ENCODE measurements at places on chromosomes 3 and 15.
A peak's percentile ranks its signal among the peaks of the same experiment; 100 is the strongest.

DNA sequence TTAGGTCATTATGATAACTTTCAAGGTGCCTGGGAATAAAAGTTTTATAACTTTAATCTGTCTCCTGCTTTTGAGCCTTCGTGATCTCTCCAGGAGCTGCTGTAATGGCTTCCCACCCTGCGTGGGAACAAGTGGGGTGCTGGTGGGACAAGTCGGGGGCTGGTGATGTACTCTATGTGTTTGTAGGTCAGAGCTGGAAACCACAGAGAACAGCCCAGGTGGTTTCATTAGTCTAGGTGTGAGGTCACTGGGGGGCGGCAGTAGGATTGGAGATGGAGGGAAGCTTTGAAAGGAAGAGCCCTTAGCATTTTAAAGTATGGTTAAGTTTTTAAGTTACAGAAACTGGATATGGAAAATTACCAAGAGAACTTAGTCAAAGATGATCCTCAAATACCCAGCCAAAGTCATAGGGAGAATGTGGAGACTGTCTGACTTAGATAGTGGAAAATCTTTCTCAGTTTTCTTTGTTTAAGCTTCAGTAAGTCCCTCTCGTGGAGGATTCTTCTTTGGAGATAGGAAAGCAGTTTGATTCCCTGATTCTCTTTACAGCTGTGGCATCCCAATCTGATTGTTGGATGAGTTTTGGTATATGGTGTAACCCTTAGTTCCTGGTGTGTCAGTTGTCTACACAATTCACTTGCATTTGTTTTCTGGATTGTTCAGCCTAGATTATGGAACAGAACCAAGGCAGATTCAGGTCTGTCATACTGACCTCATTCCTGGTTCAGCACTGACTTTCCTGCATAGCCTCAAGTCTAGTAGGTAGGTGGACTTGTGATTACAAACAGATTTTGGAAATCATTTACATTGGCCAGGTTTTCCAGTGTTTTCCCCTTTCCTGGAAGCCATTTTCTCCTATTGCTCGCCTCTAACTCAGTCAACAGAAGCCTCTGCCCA is 115.6 kb downstream of the FNDC3B start:
- no peaks in the 10 kb centered on the region for H3K36me3 ChIP-seq
- DNase-seq: no peak
- no peak overlapping the region for H3K27ac ChIP-seq
- no peak overlapping the region for H3K4me3 ChIP-seq
- H3K4me1 ChIP-seq: no peaks in the 10 kb centered on the region
- H3K27me3 ChIP-seq: no peaks in the 10 kb centered on the region

DNA sequence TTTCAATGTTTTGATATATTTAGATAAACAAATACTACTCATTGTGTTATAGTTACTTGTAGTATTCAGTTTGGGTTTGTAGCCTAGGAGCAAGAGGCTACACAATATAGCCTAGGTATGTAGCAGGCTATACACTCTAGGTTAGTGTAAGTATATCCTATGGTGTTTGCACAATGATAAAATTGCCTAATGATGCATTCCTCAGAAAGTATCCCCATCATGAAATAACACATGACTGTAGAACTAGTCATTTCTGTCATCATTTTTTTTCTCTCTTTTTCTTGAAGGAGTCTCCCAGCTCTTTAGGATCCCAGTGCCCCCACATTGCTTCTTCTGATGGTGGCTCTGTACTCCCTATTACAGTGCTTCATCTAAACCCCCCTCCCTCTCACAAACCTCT is 157.7 kb upstream of the CADPS start:
- H3K27ac ChIP-seq: no peak overlapping the region
- H3K36me3 ChIP-seq: no peaks in the 10 kb centered on the region
- no peak overlapping the region for H3K4me3 ChIP-seq
- DNase-seq: no peak
- H3K27me3 ChIP-seq: no peaks in the 10 kb centered on the region

DNA sequence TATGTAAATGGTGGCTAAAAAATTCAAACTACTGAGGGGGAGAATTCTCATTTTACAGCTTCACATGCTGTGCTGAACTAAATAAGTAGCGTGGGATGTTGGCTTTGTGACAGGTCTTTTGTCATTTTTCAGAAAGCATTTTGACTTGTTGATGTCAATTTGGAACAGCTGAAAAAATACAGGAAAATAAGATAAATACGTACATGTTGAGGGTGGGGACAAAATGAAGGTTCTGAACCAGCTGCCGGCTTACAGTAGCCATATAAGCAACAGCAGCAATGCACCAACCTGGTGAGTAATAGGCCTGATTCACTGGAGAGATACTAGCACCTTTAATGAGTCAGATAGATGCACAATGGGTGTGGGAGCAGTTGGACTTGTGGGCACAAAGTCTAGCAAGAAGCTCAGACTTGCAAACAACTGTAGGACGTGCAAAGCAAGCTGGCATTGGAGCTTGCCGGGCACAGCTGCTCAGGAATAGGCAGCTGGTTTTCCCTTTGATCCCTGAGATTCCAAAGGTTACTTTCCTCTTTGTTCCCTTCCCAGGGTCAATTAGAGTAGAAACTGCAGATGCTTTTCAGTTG is 12.9 kb downstream of the B3GNT5 start:
- no peak overlapping the region for H3K4me3 ChIP-seq
- H3K27me3 ChIP-seq: peaks cover 4% of the 10 kb centered on the region
- H3K27ac ChIP-seq: no peak overlapping the region
- no peaks in the 10 kb centered on the region for H3K36me3 ChIP-seq

DNA sequence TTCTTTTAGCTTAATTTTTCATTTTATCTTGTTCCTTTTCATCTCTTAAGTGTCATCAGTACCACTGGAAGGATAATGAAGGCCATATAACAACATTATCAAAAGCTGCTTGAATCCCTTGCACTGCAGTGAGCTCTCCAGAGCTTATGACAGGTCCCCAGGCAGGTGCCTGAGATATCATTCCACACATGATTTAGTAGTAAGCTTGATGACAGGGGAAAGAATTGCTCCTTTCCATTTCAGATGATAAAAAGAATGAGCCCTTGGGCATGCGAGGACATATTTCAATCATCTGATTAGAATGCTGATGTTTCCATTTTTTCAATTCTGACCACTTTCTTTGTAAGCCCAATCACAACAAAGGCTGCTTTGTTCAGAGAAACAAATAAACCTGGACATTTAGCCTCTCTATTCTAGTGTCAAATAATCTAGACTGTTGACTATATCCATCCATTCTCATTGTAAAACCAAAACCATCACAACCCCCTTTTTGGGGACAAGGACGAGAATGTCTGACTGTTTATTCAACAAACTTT is 567.8 kb downstream of the IGSF11 start:
- no peak overlapping the region for H3K27ac ChIP-seq
- H3K27me3 ChIP-seq: no peaks in the 10 kb centered on the region
- H3K36me3 ChIP-seq: no peaks in the 10 kb centered on the region

DNA sequence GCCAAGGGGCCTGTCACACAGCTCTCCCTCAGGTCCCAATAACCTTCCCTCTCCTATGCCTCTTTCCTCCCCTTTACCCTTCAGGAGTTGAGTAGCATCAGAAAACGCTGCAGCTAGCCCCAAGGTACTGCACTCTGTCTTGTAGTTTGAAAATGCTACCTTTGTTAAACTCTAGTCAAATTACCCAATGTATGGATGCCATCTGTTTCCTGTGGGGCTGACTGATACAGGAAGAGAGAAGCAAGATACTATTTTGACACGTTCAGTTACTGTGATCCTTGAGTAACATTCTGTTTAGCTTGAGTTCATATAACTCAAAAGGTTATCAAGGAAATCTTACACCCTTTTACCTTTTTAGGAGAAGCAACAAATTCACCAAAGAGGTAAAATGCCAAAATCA is 493.1 kb downstream of the FHIT start:
- H3K36me3 ChIP-seq: no peaks in the 10 kb centered on the region
- no peak for DNase-seq
- no peaks in the 10 kb centered on the region for H3K4me1 ChIP-seq

- no peaks in the 10 kb centered on the region for H3K4me1 ChIP-seq
- no peak for DNase-seq
- H3K27ac ChIP-seq: no peak overlapping the region
- no peaks in the 10 kb centered on the region for H3K36me3 ChIP-seq
- H3K27me3 ChIP-seq: no peaks in the 10 kb centered on the region
Observed at GRCh38 chr3:122168044-122168443, 15.4 kb upstream of the CASR start.

- H3K27ac ChIP-seq: no peak overlapping the region
- H3K4me1 ChIP-seq: no peaks in the 10 kb centered on the region
- DNase-seq: no peak
- no peaks in the 10 kb centered on the region for H3K36me3 ChIP-seq
Observed at GRCh38 chr3:5036858-5037257, 57.6 kb downstream of the BHLHE40 start.

GRCh38 chr3:172562871-172563865 is 39.9 kb upstream of the TNFSF10 start:
- no peaks in the 10 kb centered on the region for H3K36me3 ChIP-seq
- peak; percentile 50 for DNase-seq
- no peak overlapping the region for H3K4me3 ChIP-seq
- peak overlapping the region; percentile 48 for H3K27ac ChIP-seq
- H3K27me3 ChIP-seq: no peaks in the 10 kb centered on the region
- H3K4me1 ChIP-seq: peaks cover 24% of the 10 kb centered on the region

DNA sequence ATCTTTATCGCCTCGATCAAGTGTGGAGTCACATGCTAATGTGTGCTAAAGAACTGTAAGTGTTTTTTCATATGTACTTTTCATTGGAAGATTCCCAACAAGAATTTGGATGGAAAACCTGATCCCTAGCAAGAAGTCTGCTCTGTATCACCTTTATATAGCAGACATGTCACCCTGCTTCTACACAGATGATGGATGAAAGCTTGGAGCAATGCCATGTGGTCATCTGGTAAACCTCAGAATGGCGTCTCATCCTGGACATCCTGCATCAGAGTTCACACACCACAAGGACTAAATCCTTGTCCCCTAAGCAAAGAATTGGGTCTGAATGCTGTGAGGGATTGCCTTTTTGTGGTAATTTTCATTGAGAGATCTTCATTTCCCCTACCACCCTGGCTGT is 42.1 kb upstream of the CTDSPL start:
- no peak overlapping the region for H3K4me3 ChIP-seq
- no peak overlapping the region for H3K27ac ChIP-seq
- H3K36me3 ChIP-seq: no peaks in the 10 kb centered on the region
- no peak for DNase-seq

GRCh38 chr3:127135241-127136023 is 57.5 kb upstream of the PRR23E start:
- H3K4me3 ChIP-seq: no peak overlapping the region
- H3K36me3 ChIP-seq: no peaks in the 10 kb centered on the region
- H3K27me3 ChIP-seq: no peaks in the 10 kb centered on the region
- DNase-seq: no peak

GRCh38 chr3:183244981-183245476 is 8.0 kb upstream of the B3GNT5 start:
- no peak overlapping the region for H3K27ac ChIP-seq
- DNase-seq: no peak
- H3K27me3 ChIP-seq: peaks cover 3% of the 10 kb centered on the region
- H3K4me3 ChIP-seq: no peak overlapping the region

DNA sequence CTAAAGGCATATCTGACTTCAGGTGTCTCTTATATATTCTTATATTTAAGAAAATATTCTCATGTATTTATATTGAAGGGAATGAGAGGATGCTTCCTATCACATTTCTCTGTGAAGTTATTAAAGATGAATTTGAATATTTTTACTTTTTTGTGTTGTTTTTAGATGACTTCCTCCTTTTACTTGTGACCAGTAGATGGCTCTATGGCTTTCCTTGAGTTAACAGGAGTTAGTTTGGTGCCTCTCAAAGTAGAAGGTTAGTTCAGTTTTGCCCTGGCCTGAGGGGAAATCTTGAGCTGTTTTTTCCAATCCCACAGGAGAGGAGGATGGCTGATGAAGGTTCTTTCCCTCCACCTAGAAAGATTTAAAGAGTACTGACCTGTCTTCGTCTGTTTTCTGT is 80.7 kb downstream of the SQOR start:
- no peak for DNase-seq
- H3K27ac ChIP-seq: no peak overlapping the region
- H3K27me3 ChIP-seq: no peaks in the 10 kb centered on the region
- H3K4me3 ChIP-seq: no peak overlapping the region
- H3K4me1 ChIP-seq: no peaks in the 10 kb centered on the region

DNA sequence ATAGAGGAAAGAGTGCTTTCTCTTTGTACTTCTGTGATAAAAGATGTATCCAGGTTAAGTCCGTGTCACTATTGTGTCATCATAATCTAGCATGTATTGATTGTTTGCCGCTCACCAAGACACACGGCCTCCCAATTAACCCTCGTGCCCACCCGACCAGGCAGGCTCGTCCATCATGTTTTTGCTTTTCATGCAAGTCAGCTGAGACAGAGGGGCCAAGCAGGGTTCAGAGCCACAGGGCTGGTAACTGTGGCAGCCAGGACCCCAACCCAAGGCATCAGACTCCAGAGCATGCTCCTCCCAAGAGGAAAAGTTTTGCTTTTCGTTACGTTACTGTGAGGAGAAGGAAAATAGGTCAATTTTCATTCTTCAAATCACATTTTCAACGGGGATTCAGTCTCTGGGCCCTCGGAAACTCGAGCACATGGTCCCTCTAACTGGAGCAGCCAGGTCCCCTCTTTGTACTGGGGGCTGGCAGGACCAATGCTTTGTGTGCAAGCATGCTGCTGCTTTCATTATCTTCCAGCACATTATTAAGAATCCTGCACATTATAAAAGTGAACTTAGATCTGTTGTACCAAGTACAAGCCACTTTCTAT is 161.1 kb upstream of the TOPAZ1 start:
- H3K4me1 ChIP-seq: no peaks in the 10 kb centered on the region
- peaks cover under 1% of the 10 kb centered on the region for H3K27me3 ChIP-seq
- no peaks in the 10 kb centered on the region for H3K36me3 ChIP-seq
- H3K27ac ChIP-seq: no peak overlapping the region
- DNase-seq: no peak
- no peak overlapping the region for H3K4me3 ChIP-seq

- H3K36me3 ChIP-seq: no peaks in the 10 kb centered on the region
- H3K27me3 ChIP-seq: no peaks in the 10 kb centered on the region
- H3K4me1 ChIP-seq: no peaks in the 10 kb centered on the region
- no peak overlapping the region for H3K27ac ChIP-seq
- H3K4me3 ChIP-seq: no peak overlapping the region
Observed at GRCh38 chr15:59570315-59570714, 41.3 kb upstream of the GCNT3 start.

- H3K27me3 ChIP-seq: no peaks in the 10 kb centered on the region
- DNase-seq: no peak
- H3K27ac ChIP-seq: no peak overlapping the region
- H3K4me3 ChIP-seq: no peak overlapping the region
Observed at GRCh38 chr3:125605756-125606155, 10.5 kb upstream of the OSBPL11 start.

- H3K27me3 ChIP-seq: no peaks in the 10 kb centered on the region
- H3K27ac ChIP-seq: no peak overlapping the region
- DNase-seq: no peak
Observed at GRCh38 chr3:13867732-13868131, 12.1 kb downstream of the WNT7A start.
